Stimulated activated CD8-positive, alpha-beta memory T cell treated with anti-CD3 and anti-CD28 coated beads, Interleukin-15, amount 100 ng/mL, for 24 hours (primary cell): ENCODE measurements at places on chromosomes 4 and X.

- peak; percentile 28 for DNase-seq
Measured at GRCh38 chr4:139030614-139031235, 15.1 kb downstream of the NOCT start.

DNA sequence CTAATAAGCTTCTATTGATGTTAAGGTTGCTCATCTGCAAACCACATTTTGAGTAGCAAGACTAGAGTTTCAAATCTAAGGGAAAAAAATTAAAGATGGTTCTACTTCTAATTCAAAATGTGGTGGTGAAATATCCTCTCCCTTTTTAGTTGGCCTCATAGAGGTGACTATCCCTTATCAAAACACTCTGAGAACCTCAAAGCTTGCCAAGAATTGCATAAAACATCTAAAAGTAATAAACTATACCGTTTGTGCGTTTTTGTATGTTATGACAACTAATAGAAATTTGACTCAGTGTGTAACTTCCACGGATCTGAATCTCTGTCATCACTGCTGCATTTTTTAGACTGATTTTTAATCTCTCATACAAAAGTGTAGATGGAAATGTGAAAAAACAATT, 672.8 kb upstream of the GALNT7 start:
- no peak for DNase-seq

DNA sequence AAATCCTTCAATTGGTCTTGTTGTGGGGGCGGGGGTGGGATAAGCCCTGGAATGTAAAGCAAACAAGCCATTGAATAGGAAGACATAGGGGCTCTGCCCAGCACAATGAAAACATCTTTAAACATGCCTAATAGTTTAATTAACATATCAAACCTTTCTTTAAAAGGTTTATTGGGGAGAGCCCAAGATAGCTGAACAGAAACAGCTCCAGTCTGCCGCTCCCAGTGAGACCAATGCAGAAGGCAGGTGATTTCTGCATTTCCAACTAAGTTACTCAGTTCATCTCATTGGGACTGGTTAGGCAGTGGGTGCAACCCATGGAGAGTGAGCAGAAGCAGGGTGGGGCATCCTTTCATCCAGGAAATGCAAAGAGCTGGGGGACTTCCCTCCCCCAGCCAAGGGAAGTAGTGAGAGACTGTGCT, 327.2 kb upstream of the CNKSR2 start:
- no peak for DNase-seq

- DNase-seq: no peak
Measured at GRCh38 chrX:136812286-136812685, 31.6 kb upstream of the ARHGEF6 start.

DNA sequence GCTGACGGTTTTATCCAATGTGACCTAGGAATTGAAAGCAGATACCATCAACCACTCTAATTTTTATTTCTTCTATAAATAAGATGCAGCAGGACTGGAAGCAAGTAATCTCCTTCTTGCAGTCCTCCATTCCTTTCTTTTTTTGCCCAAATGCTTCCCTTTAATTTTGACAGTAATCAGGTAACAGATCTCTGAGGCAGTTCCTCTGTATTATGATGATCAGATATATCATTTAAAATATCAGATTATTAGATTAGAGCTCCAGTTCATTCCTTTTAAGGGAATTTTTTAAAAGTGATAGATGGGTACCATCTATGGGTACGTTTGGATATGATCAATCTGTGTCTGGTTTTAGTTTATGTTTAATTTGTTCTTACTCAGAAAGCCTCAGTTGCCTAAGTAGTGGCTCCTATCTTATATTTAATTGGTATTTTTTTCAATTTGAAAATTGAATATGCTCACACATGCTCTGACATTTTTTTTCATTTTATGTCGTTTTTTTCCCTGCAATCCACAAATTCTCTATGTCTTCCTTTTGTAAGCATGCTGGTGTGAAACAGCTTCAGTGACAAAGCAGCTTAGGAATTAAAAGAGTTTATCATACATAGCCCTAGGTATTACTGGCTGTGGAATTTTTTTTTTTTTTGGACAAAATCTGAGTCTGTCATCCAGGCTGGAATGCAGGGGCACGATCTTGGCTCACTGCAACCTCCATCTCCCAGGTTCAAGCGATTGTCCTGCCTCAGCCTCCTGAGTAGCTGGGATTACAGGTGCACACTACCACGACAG, 73.7 kb upstream of the ANK2 start:
- no peak for DNase-seq

- no peak for DNase-seq
Measured at GRCh38 chrX:69229436-69229835, 64.2 kb upstream of the PJA1 start.

DNA sequence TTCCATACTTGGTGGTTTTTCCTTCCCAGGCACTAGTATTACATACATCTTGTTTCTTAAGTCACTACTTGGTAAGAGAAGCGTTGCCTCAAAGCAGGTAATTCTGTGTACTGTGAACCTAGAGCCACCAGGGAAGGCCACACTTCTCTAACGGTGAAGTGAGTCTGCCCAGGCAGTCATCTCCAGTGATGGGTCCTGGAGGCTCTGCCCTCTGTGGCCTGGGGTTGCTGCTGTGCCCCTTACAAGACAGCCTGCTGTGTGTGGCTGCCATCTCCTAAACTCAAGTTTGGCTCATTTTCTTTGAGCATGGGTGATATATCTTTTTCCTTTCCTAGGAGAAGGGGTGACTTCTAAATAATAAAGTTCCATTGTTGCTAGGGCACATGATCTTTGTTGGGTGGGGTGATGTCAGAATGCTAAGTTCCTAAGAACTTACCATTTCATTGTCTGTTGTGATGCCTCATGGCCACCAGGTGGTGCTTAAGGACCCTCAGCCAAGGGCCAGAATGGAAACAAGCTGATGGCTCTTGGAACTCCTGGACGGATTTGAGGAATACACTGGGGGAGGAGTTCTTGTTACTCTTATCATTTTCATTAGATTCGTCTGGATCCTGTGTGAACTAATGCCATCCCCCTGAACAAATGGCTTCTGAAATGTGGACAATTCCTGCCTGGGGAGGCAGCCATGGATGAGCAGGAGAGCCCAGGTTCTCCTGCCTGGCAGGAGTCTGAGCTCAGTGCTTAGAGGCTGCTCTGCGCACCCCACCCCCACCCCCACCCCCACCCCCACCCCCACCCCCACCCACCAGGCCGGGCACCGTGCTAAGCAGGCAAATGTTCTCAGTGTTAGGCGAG, 41.1 kb upstream of the WDR1 start:
- DNase-seq: no peak

DNA sequence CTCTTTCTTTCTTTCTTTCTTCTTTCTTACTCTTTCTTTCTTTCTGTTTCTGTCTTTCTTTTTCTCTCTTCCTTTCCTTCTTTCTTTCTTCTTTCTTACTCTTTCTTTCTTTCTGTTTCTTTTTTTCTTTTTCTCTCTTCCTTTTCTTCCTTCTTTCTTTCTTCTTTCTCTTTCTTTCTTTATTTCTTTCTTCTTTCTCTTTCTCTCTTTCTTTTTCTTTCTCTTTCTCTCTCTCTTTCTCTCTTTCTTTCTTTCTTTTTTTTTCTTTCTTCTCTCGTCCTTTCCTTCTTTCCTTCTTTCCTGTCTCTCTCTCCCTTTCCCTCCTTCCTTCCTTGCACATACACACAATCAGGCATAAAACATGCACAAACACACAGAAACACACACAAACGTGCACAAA, 79.3 kb upstream of the SHOX start:
- no peak for DNase-seq

- DNase-seq: no peak
Measured at GRCh38 chr4:19329077-19329476, 922.6 kb upstream of the SLIT2 start.

DNA sequence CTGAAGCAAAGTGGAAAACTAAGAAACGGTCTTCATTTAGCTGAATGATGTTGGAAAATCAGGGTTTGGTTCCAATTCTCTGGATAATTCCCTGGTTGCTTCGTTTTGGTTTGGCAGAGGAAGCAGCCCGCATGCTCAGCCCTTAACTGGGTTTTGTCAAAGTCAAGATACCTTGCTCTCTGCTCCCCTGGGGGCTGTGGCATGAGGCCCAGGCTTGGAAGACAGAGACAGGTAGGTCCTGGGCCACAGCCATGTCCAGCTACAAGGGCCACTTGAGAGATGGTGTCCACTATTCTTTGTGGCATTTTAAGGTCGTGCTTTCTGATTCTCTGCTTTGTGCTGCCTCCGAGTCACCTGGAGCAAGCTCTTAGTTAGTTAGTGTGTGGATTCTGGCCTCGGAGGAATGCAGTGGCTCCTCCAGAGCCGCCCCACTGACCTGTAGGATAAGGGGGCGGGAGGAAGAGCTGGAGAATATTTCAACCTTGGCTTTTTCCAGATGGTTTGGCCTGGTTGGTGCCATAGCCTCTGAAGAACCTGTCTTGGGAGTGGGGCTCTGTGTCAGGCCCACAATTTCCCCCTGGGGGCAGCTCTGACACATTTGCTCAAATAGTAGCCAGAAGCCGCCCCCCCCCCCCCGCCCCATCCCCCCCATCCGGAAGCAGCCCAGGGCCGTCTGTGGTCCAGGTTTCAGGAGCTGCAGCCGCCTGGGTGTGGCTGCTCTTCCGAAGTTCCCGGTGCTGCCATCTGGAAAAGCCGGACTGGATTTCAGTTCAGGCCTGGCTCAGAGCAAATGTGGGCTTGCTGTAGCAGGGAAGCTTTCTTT, 147.1 kb downstream of the NHS start:
- no peak for DNase-seq

- DNase-seq: no peak
Measured at GRCh38 chr4:77100234-77100633, 24.4 kb upstream of the CCNI start.

- no peak for DNase-seq
Measured at GRCh38 chrX:1475881-1476280, 23.2 kb upstream of the ASMTL start.

DNA sequence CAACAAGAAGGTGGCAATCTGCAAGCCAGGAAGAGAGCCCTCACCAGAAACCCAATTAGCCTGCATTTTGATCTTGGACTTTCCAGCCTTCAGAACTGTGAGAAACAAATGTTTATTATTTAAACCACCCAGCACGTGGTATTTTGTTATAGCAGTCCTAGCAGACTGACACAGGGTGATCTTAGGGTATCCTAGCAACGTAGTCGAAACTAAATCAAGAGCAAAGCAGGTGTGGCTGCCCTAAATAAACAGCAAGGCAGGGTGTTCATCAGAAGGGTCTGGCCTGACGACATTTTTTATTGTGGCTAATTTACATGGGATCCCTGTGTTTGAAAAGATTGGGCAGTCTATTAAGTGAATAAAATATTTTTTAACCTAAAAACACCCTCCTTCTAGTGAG, 198.8 kb downstream of the VEGFC start:
- no peak for DNase-seq

- DNase-seq: no peak
Measured at GRCh38 chrX:11346121-11346682, 53.0 kb downstream of the AMELX start.

DNA sequence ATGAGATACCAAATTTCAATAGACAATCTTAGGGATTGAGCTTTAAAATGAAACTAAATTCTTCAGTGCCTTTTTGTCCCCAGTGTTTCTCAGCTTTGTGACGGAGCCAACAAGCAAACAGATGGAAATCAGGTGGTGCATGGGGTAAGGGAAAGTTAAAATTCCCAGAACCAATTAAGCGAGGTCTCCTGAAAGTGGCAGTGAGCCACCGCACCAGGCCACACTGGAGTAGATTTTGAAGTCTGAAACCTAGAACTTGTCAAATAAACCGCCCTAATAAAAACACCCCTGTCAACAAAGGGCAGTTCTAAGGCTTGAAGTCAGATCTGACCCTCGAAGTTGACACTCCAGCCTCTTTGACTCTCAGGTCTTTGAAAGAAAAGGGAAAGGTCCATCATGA, 40.6 kb upstream of the DYNLT3 start:
- no peak for DNase-seq

DNA sequence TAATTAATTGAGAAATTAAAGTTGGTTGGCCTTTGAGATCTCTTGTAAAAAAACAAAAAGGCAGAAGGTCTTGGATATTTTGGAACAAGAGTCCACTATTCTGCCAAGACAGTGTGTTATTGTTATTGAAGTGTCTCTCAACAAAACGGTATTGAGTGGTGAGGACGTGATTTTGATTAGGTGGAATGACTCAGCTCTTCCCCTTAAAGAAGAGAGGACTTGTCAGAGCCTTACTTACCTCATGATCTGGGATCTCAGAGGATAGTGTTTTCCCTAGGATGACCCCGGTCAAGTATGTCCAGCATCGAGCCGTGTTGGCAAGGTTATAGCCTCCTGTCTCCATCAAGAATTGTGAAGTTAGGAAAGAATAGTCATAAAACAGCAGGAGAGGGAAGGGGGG, 110.9 kb downstream of the HDAC8 start:
- DNase-seq: no peak

- no peak for DNase-seq
Measured at GRCh38 chr4:70734168-70734954, 12.6 kb downstream of the RUFY3 start.

- DNase-seq: no peak
Measured at GRCh38 chr4:132299841-132300240, 849.3 kb upstream of the PCDH10 start.
